GM12891 (cell line): ENCODE measurements at places on chromosomes 2 and 18.

DNA sequence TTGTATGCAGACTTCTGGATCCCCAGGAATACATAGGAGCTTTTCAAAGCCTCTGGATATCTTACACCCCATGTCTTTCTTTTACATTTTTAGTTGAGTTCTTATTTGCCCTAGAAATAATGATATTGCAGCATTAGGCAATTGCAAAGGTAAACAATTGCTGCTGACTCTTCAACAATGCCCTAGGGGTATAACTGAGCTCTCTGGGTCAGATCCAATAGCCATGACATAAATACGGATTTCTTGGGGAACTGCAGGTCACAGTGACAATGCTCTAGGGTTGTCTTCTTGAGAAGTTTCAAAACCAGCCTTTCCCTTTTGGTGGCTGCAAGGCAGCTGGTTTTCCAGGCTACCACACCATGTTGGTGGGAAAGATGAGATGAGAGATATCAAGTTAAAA lies 16.5 kb upstream of the OR6B3 start:
- no peak for DNase-seq

- no peak for DNase-seq
These were observed 16.3 kb downstream of the PDE6D start for GRCh38 chr2:231764760-231765159.

GRCh38 chr2:67489396-67489795 lies 92.3 kb downstream of the ETAA1 start:
- DNase-seq, result no peak

DNA sequence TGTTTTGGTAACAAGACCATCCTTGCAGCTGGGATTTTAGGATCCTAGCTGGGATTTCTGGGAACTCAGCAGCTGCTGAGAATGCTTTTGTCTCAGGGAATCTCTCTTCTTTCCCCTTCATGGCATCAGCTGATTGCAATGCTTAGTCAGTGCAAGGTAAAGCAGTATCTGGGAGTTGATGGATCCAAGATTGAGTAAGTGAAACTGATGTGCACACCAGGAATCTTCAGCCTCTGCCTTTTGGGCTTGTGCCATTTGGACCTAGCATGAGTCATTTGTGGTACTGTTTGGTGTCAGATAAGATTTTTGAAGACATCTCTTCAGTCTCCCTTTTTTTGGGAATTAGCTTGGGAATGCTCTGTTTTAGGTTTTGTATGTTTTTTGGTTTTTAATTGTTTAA lies 363.3 kb upstream of the TFPI start:
- DNase-seq, result no peak

DNA sequence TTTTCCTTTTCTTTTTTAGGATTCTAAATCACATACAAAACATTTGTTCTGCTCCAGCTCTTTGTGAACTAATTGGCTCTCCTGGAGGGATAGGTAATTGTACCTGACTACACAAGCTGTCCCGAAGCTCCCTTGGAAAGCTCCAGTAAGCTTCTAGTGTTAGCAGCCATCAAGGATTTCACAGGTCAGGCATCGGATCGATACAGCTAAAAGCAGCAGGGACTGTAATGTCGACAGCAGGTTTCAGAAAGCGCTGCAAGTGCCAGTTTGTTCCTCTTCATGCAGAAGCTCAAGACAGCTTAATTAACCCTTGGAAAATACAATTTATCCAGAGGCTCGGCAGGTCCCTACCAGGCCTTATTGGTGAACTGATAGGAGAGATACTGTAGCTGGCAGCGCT lies 87.2 kb upstream of the VRK2 start:
- DNase-seq, result no peak

DNA sequence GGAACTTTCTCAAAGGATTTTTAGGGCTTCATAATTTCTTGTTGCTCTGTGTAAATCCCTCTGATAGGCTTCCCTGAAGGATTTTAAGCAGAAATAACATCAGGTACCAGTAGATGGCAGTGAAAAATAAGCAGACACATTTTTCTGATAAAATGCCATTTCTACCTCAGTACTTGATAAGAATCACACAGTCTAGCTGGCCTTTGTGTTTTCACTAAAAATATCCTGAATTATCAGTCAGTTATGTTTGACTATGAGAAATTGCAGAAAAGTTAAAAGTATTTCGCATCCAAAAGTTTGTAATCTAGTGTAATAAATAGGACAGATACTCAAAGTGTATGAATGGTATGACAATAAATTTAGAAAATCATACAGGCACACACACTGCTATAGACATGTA lies 68.7 kb downstream of the DNAJC10 start:
- DNase-seq, result no peak

DNA sequence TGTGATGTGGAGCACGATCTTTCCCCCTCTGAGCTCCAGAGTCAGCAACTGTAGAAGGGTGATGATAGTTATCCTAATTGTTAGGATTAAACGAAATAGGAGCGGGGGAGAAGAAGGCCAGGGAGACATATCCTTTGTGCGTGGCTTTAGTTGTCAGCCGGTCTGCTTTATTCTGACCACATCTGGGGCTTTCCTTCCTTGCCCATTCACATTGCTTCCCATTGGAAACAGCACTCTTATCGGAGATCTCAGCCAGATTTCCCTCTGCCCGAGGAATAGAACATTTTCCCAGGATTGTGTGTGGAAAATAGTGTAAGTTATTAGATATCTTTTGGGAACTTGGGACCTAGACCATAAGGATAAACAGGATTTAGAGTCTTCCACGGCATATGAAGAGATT lies 1.5 kb downstream of the RALB start:
- no peak for DNase-seq

DNA sequence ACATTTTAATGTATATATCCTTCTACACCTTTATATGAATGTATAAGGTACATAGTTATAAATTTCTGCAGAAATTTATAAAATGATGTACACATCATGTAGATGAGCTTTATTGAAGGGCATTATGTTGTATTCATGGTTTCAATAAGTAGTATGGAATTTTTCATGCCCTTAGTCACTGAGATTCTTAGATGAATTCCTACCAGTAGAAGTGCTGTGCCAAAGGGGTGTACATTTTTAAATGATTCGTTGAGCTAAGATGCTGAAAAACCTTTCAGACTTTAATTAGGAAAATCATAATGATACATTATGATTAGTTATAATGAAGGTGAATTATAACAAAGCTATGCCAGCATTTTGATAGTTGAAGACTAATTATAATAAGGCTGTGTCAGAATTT lies 115.2 kb downstream of the ZNF236 start:
- DNase-seq, result no peak

- DNase-seq, result no peak
These were observed 33.8 kb downstream of the MAP4K3 start for GRCh38 chr2:39403311-39403710.

GRCh38 chr2:39620067-39620466 lies 45.6 kb upstream of the TMEM178A start:
- DNase-seq, result no peak

GRCh38 chr2:8259106-8259840 lies 422.6 kb upstream of the ID2 start:
- DNase-seq, result no peak

DNA sequence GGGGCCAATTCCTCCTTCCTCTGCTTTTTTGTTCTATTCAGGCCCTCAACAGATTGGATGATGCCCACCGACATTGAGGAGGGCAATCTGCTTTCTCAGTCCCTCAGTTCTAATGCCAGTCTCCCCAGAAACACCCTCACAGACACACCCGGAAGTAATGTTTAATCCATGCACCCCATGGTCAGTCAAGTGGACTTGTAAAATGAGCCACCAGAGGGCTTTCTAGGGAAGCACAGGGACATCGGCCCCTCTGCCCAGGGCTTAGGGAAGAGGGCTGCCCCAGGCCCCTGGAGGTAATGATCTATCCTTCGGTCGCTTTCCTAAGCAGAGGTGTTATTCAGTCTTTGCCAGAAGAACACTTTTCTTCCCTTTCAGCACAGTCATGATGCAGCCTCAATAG lies 107.4 kb downstream of the PDCL3 start:
- DNase-seq, result no peak

DNA sequence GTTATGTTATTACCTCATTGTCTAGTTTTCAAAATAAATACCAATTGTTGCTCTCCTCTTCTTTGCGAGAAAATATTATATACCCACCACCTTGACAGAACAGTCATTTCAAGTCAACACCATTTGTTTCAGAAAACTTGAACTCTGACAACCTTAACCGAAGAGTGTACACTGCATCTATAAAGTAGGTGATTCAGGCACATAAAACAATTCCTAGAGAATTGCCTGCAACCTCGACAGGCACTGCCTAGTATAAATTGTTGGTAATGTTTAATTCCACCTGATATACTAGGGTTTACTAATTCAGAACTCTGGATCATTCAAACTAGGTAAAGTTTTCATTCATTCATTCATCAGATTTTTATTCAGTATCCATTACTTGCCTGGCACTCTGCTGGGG lies 121.8 kb downstream of the AKAIN1 start:
- DNase-seq, result no peak

DNA sequence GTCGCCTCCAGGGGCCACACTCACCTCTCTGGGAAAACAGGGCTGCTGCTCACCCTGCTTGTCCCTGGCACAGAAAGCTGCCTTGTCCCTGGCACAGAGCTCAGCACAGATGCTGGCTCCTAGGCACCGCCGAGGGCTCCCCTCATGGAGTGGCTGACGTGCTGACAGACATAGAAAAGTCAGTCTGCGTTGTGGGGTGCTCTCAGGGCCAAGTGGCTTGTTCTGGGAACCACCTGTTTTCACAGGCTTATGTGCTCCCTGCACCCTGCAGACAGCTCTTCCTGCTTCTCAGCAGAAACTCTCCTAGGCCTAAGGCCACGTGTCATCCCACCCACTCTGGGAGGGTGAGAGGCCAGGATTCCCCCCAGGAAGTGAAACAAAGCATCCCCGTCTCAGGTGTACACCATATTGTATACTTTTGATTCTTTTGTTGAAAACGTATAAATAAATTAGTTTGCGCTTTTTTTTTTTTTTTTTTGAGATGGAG lies 84.7 kb upstream of the TMEM200C start:
- no peak for DNase-seq

DNA sequence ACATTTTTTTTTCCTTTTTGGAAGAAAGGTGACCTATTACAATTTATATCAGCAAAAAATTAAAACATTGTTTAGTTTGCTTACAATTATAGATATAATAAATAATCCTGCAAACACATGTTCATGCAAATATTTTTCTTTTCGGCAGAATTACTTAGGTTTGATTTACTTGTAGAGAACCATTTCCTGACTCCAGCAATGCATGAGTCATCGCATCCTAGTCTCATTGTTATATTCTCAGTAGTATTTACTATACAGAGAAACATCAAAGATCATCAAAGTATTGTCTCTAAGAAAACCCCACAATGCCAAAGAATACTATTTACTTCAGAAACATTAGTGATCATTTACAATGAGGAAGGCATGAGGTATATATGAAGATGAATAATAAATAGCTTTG lies 40.4 kb upstream of the MTIF2 start:
- no peak for DNase-seq

DNA sequence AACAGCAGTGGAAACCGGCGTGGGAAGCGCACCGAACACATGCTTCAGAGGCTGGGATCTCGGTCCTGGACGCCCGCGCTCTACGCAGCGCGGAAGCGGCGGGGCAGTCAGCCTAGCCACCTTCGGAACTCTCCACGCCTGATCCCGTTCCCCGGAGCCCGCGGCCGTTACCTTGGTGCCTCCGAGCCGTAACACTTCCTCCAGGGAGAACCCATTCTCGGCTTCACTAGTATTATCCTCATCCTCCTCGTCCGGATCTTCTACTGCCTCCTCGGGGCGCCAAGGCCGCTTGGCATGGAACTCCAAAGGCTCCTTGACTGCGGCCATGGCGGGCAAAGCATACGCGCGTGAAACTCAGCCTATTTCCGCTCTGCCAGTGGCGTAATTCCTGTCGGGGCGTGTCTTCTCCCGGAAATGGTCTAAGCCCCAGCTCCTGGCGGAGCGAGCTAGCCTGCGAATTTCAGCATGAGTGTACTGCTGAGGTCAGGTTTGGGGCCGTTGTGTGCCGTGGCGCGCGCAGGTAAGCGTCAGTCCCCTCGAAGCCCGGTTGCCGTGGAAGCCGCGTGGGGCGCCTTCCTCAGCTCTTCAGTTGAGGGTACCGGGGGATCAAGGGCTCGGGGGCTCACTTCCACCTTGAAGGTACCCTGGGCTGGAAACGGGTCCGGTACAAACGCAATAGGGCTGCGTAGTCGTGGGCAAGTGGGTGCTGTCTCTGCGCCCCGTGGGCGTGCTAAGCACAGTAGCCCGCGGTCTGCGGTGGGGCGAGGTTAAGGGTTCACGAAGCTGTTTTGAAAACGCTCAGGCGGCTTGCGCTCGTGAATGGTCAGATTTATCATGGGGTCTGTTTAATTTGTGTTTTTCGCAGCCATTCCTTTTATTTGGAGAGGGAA lies at the start of the genes CEBPZ and NDUFAF7:
CEBPZ (minus strand) TSS at position 356 of the 890 bp plus-strand sequence; CDS start at position 327, 29 bp downstream.
NDUFAF7 (plus strand) TSS at position 418 of the 890 bp plus-strand sequence; CDS start at position 466, 48 bp downstream.
- DNase-seq, result peak; percentile 77
